ENCODE measurements at places on chromosomes 7 and 10.

DNA sequence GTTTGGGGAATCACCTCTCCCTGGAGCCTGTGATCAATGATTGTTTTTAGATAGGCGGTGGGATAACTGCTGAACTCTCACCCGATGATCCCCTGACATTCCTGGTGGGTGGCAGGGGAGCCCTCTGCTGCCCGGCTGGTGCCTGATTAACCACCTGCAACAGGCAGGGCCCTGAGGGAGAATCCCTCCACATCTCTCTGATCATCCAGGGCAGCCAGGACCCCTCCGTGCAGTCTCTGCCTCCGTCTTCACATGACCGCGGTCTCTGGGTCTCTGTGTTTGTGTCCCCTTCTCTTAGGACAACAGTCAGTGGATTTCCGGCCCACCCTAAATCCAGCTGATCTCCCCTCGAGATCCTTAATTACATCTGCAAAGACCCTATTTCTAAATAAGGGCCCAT, 17.4 kb downstream of the CALML5 start:
- DNase-seq = no peak

- no peak for DNase-seq
Measured at GRCh38 chr10:93766918-93767317, 9.2 kb downstream of the LGI1 start.

DNA sequence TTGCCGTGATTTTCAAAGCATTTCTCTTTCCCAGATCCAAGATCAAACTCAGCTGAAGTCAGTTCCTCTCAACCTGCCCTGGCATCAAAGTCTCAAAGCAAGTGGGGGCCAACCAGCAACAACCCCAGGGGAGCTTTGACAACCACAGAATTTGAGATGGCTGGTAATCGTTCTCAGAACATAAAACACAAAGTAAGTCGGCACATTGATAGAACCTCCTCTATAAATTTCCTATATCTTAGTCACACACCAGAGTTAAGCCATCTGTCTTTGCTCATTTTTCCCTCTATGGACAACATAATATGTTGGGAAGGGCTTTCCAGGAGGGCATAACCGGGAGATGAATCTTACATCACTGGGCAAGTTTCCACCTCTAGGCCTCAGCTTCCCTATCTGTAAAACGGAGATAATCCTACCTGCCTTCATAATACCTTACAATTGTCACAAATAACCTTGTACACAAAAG, 1.2 kb upstream of the DNAJC9 start:
- peak; percentile 16 for DNase-seq

DNA sequence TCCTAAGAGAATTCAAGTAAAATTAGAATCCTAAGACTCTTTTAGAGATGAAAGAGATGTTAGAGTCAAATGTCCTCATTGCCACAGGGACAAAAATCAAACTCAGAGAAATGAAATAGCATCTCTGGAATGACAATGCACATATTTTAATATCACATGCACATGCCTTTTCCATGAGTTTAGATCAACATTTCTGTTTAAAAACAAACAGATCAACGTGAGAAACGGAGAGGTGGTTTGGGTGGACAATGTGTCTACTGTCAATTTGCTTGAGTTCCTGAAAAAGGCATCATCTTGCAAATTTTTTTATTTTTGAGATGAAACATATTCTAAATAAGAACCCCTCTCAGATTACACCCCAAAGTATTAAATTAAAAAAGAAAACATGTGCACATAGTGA, 130.0 kb downstream of the CHRM2 start:
- no peak for DNase-seq

- DNase-seq = peak; percentile 40
Measured at GRCh38 chr7:55140221-55140940, 121.6 kb downstream of the EGFR start.

- no peak for DNase-seq
Measured at GRCh38 chr7:105924945-105925344, 38.1 kb upstream of the CDHR3 start.

GRCh38 chr7:79923953-79924352, 210.7 kb upstream of the GNAI1 start:
- DNase-seq = peak; percentile 17

DNA sequence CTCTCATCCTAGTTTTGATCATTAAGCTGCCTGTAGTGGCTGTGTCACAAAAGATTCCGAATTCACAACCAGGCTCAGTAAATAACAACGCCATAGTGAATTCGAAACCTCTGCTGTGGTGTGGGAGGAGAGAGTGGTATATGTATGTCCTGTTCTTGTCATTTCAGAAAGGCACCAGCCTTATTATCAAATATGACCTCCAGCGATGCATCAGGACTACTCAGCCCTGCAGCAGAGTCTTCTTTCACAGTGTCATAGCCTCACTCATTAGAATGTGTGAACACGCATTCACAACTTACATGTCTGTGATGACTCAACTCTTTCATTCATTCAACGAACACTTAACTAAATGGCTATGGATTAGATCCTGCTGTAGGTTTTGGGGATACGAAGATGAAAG, 15.3 kb downstream of the AOC1 start:
- DNase-seq = no peak

DNA sequence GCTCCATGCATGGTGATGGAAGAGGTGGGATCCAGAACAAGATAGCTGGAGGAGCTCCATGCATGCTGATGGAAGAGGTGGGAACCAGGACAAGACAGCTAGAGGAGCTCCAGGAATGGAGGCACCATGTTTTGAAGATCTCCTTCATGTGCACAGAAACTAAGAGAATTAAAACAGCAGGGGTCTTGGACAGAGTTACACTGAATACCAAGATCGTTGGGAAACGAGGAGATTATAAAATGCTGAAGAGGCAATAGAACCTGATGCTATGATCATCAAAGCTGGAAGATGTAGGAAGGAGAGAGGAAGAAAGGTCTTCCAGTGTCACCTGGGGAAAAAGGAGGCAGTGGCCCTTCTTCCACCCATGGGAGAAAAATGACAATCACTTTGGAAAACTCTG, 193.6 kb upstream of the PFKP start:
- DNase-seq = no peak

DNA sequence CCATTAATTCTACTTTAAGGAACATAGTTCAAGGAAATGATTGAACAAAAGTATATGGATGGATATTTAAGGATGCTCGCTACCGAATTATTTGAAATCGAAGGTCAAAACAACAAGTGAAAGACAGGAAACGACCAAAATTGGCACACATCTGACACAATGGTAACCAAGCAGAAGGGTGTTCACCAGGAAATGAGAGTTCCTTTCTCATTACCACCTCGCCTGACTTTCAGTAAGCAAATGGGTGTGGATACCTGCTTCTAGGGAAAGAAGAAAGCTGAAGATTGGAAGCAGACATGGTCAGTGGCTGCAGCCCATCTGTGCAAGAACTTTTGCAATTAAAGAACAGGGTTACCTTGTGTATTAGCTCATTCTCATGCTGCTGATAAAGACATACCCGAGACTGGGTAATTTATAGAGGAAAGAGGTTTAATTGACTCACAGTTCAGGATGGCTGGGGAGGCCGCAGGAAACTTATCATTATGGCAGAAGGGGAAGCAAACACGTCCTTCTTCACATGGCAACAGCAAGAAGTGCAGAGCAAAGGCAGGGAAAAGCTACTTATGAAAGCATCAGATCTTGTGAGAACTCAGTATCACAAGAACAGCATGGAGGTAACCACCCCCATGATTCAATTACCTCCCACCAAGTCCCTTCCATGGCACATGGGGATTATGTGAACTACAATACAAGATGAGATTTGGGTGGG, 6.2 kb upstream of the TMEM273 start:
- DNase-seq = no peak

DNA sequence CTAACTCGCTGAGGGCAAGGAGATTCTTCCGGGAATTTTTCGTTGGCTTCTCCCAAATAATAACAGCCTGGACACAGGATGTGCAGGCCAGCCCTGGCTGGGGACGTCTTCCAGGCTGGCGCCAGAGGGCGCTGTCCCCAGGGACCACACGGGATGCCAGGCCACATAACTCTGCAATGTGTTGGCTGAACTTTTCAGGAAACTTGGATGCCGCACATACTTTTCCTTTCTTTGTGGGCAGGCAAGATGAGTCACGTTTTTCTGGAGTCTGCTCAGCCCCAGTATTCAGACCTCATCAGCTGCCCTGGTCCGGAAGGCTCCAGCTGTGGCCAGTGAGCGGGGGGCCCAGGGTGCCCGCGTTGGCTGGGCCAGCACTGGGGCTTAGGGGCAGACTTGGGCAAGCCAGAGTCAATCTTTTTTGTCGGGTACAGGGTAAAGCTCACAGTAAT, 122.7 kb downstream of the PRKAG2 start:
- peak; percentile 99 for DNase-seq

GRCh38 chr7:150566123-150566522, 1.1 kb upstream of the GIMAP4 start:
- no peak for DNase-seq

GRCh38 chr10:28946479-28946878, 269.2 kb downstream of the BAMBI start:
- peak; percentile 74 for DNase-seq

DNA sequence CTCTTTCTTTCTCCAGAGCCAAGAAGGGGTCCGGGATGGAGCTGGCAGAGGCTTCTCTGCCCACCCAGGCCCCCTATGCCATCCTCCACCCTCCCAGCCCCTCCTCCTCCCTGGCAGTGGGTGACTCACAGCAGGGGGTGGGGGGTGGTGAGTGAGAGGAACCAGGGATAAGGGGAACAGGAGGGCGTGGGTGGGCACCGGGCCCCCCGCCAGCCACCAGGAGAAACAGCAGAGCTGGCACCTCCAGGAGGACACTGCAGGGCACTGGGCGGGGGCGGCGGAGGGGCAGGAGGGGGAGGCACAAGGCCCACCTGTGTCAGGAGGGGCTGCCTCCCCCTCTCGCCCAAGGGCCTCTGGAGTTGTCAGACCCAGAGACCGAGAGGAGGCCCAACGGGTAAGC, 56.0 kb downstream of the CAMK2B start:
- DNase-seq = no peak

DNA sequence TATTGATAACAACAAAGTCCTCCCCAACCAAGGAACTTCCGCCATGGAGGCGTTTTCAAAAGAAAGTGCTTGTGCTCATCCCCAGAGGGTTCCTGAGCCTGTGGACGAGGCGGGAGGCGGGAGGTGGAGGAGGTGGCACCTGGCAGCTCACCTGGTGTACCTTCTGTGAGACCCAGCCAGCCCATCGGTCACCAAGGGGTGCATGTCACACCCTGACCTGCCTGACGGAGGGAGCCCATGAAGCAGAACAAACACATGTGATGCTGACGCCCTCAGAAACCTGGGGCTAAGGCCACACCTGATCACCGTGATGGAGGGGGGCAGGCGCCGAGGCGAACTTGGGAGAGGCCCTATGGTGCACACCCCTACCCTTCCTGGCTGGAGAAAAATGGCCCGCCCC, 458.8 kb downstream of the DNAJB6 start:
- DNase-seq = no peak

- DNase-seq = peak; percentile 41
Measured at GRCh38 chr10:32256613-32257437, 90.1 kb downstream of the EPC1 start.

GRCh38 chr10:63515002-63515763, 6.0 kb upstream of the REEP3 start:
- peak; percentile 64 for DNase-seq

DNA sequence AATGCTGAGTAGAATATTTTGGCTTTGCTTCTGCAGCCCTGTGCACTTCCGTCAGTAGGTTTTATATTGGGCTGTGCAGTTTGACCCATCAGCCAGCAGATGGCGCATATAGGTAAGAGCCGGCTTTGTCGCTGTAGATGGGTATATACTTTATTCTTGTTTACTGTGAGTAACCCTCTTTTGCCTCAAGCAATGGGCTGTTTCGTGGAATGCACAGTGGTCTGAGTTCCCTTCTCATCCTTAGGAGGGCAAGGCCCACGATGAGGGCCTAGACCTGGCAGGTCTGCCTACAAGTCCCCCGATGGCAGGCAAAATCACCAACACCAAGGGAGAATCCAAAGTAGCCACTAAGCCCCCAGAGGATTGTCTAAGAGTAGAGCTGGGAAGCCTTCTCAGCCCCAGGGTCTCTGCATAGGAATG, 1002.9 kb upstream of the KCND2 start:
- DNase-seq = peak; percentile 61

- no peak for DNase-seq
Measured at GRCh38 chr10:1782841-1783240, 45.5 kb upstream of the ADARB2 start.

GRCh38 chr10:9911488-9911887, 1106.2 kb upstream of the CELF2 start:
- no peak for DNase-seq

DNA sequence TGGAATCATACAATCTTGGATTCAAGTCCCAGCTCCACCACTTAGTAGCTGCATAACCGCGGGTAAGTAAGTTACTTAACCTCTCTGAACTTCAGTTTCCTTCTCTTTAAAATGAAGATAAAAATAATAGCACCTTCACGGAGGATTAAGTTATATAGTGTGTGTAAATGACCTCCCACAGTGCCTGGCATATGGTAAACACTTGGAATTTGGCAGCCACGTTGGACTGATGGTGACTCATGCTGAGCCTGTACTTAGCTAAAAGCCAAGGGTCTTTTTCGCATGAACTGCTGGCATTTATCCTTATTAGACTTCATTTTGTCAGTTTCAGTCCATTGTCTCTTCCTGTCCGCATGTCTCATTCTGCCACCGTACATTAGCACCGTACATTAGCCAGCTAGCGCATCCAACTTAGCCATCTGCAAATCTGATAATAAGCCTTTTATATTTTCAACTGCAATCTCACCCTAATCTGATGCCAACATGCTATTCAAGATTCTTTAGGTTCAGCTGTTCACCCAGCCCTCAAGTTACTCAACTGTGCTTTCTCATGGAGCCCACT, 11.2 kb downstream of the SLC13A4 start:
- peak; percentile 81 for DNase-seq

All from fibroblast of skin of right quadriceps (primary cell).